ENCODE measurements at places on chromosomes 5 and 9.

GRCh38 chr5:138720840-138721239, 32.4 kb upstream of the CTNNA1 start:
- no peak for DNase-seq

GRCh38 chr9:70304810-70305209, 46.0 kb downstream of the SMC5 start:
- no peak for DNase-seq

GRCh38 chr5:177312649-177313181, 1.0 kb upstream of the MXD3 start:
- DNase-seq, result no peak

DNA sequence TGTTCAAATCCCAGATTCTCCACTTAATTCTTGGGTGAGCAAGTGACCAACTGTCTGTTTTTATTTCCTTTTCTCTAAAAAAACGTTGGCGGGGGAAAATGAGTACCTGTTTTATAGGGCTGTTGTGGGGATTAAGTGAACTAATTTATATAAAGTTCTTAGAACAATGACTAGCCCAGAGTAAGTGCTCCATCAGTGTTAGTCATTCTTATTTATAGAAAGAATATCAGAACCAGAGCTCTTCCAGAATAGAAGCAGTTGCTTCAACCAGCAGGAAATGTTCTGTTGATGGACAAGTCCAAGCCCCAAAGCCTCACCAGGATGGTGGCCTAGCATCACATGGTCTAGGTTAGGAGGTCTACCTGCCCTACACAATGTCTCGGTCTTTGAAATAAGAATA, 379.2 kb downstream of the ACTL7B start:
- no peak for DNase-seq

DNA sequence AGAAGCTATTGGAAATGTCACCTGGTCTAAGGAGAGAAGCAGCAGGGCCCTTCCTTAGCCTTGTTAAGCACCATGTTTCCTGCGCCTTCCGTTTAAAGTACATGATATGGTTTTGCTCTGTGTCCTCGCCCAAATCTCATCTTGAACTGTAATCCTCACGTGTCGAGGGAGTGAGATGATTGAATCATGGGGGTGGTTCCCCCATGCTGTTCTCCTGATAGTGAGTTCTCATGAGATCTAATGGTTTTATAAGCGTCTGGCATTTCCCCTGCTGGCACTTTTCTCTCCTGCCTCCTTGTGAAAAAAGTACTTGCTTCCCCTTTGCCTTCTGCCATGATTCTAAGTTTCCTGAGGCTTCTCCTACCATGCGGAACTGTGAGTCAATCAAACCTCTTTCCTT, 49.7 kb downstream of the PRDM6 start:
- DNase-seq, result no peak

DNA sequence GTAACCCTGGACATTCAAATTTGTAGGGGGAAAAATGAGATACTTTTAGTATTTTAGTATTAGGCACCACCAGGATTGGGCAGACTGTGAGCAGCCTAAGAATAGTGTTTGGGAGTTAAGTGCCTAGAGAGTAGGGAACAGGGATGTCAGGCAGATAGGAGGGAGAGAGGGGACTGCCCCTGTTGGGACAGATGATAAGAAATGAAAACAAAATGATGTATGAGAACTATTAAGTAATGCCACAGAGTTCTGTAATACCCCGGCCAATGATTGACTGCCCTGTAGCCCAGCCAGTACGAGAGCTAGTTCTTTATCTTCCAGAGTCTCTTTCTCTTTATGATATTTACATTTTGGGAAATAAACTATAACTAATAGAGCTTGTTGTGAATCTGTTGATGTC, 24.4 kb downstream of the ARHGAP26 start:
- no peak for DNase-seq

GRCh38 chr5:19497229-19497815, 490.7 kb downstream of the CDH18 start:
- DNase-seq, result no peak

DNA sequence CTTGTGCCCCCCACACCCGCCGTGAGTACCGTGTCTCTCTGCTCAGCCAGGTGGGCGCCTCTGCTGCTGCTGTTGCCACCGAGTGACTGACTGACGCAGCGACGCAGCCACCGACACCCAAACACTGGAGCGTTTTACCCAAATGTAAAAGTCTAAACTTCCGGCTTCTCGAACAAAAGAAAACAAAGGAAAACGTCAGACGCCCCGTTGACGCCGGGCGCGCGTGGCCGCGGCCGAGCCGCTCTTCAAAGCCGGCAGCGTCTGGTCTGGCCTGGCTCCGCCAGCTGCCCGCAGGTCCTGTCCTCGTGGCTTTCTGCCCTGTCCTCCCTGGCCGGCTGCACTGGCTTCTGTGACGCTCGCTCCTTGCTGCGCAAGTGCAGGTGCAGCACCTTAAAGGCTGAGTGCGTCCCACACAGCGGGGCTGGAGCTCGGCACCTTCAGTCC, 41.4 kb upstream of the CLPTM1L start:
- no peak for DNase-seq

- DNase-seq, result no peak
These were observed 55.2 kb upstream of the PSD2 start for GRCh38 chr5:139740138-139740991.

- DNase-seq, result no peak
These were observed 42.8 kb upstream of the CDK20 start for GRCh38 chr9:88017096-88017495.

- DNase-seq, result no peak
These were observed 368.0 kb upstream of the WWC1 start for GRCh38 chr5:167923396-167923795.

Measured in brain pericyte (primary cell).